Thyroid gland (tissue), 4 donors: ENCODE measurements at places on chromosomes 3 and 15.

- no peak for DNase-seq
Observed at GRCh38 chr15:90836296-90836871, 32.0 kb upstream of the FURIN start.

- no peak for DNase-seq
Observed at GRCh38 chr3:189702066-189702646, 71.0 kb downstream of the TP63 start.

DNA sequence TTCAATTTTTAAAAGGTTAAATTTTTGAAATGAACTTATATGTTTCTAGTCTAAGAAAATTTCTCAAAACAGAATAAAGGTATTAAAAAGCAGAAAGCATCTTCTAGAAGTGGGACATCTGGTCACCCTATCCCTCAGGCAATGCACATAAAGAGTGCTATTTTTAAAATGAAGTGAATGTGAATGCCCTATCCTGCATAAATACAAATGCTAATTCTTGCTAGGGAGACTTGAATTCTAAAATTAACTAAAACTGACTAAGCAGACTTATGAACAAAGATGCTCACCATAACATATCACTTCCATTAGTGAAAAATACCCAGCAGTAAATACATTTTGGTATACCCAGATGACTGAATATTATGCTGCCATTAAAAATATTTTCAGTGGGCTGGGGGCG lies 11.7 kb downstream of the MYO5A start:
- no peak for DNase-seq

DNA sequence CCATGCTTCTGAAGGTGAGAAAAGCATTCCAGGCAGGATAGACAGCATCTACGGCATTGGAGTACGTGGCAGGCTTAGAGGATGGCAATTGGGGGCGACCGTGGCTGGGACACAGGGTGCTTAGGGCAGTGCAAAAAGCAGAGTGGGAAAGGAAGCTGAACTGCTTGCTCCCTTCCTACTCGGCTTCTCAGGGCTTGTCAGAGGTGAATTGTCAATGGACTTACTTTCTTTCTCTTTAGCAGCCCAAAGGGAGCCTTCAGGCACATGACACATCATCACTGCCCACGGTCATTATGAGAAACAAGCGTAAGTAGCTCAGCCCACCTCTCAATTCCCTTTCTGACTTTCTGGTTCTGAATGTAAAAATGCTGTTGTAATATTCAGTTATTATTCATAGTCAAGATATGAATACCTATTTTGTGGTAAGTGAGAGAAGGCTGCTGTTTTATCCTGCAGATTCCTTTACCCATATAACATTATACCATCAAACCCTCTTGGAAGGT lies 84.3 kb downstream of the KLHL25 start:
- DNase-seq: no peak

GRCh38 chr3:10378742-10379141 lies 57.8 kb upstream of the SEC13 start:
- no peak for DNase-seq

DNA sequence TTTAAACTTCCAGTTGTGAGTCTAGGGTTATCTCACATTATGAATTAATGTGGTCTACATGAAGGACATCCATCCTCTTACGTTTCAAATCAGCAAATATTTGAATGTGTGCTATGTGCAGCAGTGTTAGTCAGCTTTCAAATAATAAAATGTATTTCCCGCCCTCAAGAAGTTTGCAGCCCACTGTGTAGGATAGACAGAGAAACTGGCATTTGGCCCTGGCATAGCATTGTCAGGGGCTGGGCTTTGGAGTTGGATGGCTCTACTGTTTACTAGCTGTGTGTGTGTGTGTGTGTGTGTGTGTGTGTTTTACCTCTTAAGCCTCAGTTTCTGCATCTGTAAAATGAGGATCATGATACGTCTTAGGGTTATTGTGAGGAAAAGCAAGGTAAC lies 400.5 kb upstream of the C2CD4B start:
- no peak for DNase-seq

GRCh38 chr3:27500035-27500434 lies 15.9 kb upstream of the SLC4A7 start:
- no peak for DNase-seq

DNA sequence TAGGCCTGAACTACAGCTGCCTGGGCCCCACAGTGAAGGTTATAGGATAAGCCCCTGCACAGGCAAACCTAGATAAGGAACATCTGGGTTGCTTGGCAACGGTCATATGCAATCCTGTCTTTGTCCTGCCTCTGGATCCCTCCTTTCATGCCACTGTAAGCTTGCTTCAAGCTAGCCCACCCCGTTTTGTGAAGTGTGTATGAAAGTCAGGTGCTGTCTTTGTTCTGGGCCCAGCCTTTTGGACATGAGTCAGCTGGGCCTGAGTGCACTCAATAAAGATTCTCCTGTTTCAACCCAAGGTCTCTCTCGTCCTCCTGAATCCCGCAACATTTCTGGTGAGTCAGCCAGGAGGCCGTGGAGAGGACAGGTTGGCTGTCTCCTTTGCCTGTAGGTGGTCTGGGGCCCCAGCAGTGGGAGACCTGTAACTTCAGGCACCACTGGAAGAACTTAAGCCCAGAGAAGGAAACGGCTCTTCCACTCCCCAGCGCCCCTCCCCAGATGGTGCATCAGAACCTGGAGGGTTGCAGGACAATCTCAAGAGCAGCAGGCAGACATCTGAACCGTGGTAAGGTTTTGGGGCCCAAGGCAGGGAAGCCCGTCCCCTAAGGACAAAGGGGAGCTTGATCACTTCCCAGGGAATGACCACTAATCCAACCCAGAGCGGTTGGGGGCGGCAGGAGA lies 8.3 kb upstream of the SLC9C1 start:
- DNase-seq: no peak
